A549 (cell line): ENCODE measurements at places on chromosomes 5 and 9.

GRCh38 chr9:128551657-128552152 lies 682 bp upstream of the SPTAN1 start:
- no peak for DNase-seq

GRCh38 chr5:55668356-55668755 lies 43.8 kb downstream of the SLC38A9 start:
- DNase-seq: peak; percentile 75

GRCh38 chr9:89996773-89997172 lies 392.0 kb downstream of the GADD45G start:
- no peak for DNase-seq

DNA sequence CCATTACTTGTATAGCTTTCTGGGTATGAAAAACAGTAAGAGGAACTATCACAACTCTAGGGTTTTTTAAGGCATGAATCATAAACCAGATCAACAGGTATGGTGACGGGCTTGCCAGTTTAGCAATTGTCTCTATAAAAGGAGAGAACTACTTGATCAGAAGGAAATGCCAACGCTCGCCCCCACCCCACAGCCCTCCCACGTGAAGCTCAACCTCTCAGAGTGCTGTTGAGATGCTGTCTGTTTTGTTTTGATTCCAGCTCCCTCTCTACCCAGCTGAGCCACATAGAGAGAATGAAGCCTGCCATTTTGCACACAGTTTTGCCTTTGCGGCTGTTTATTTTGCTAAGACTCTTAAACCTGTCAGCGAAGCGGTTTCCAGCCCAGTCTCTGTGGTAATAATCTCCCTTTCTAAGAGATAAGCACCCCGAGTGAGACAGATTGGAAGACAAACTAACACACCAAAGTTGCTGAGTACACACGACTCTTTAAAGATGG lies 257.9 kb upstream of the ANKRD55 start:
- DNase-seq: no peak

- DNase-seq: no peak
These were observed 15.7 kb upstream of the CXCL14 start for GRCh38 chr5:135594416-135594960.

GRCh38 chr5:156119692-156120091 lies 207.3 kb upstream of the SGCD start:
- DNase-seq: no peak
